ENCODE measurements at places on chromosomes 4 and X. TPM values are rescaled to one million over a fixed set of nuclear protein-coding genes. Genes with fewer than 3 reads are reported as not detected.
A peak's percentile ranks its signal among the peaks of the same experiment; 100 is the strongest.

DNA sequence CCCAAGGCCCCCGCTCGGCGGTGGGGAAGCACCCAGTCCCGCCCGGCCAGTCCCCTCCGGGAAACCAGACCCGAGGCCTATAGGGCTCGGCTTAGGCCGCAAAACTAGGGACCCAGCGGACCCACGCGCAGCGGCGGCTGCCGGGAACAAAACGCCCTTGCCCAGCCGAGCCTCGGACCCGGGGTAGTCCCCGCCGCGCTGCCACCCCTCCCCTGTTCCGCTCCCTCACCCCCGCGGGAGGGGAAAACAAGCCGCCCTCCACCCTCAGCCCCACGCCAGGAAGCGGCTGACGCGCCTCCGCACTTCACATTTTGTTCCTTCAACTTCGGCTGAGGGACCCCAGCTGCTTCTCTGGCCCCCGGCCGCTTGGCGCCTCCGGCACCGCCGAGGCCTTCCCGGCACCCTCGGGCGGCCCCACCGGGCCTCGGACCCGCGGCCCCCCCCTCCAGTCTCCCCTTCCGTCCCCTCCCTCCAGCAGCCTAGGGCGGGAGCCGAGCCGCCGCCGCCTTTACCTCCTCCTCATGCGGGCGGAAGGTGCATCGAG is 694 bp downstream of the PDS5A start:
- peak; percentile 20 for DNase-seq

DNA sequence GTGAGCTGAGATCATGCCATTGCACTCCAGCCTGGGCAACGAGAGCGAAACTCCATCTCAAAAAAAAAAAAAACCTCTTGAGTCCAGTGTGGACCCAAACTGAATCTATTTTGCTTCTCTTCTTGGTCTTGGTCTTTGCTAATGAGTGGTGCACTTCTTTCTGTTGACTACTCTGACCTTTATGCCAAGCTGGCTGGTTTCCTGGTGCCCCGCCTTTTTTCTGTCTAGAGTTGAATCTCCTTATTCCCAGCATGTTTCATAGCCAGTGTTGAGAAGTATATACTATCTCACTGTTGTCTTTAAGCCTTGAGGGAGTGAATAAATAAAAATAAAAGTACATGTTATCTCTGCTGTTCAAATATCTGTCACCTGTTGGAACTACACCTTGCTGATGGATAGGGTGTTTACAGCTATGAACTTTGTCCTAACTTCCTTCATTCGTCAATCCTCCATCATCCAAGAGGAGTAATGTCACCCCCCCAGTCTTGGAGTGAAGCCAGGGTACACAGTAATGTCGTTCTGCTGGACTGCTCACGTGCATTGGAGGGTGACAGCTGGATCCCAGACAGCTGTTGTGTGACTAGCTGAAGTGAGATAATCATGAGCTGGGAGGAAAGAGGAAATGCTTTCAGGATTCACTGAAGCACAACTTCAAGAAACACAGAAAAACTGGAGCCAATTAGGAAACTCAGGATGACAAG is 99.3 kb upstream of the PRKG2 start:
- peak; percentile 96 for DNase-seq

GRCh38 chr4:7173841-7174449 is 18.4 kb upstream of the SORCS2 start:
- no peak for DNase-seq

DNA sequence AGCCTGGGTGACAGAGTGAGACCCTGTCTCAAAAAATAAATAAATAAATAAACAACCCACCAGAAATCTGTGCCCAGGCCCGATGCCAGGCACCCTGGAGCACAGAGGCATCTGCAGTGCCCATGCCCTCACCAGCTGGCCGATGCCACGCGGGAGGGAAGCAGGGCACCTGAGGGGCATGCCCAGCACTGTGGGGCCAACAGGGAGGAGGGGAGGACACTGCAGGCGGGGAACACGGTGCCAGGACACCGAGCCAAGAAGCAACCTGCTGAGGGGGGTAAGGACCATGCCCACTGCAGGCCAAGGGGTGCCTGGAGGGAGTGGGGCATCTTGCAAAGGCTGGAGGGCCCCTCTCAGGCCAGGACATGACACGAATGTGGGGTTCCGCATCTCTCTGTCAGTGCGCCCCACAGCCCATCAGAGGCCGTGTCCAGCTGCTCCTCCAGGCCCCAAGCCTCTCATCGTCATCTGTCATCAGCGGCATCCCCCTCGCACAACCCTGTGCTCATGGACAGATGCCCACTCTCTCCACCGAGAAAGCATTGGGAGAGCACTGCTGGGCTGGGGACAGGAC is 13.3 kb upstream of the DUSP9 start:
- DNase-seq = no peak

- DNase-seq = no peak
Observed at GRCh38 chrX:43176686-43177085, 398.7 kb upstream of the PPP1R2C start.

DNA sequence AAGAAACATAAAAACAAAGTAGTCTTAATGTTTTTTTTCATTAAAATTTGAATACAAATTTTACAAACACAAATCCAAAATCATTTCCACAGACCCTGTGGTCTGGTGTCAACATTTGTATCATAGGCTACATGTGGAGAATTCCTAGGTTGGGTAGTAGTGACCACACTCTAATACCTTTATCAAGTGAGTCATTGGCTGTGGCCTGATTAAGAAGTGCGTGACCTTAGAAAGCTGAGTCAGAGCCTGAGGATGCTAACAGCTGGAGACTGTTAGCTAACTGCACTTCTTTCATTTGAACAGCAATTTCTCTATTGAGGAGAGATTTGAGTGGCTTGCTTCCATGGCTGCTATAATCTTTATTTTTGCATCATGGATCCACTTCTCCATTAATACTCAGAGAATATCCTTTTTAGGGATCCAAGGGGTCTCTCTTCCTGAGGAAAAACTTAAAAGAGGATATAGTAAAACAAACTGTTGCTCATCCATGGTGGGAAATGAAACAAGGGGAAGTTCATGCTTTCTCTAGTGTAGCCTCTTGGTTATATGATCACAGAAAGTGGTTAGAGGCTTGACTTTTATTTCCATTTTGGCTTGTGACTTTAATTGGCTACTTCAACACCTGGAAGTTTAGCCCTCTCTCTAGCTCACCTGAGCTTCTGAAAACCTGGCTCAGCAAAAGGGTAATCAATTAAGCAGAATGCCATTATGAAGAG is 335.8 kb downstream of the PABPC4L start:
- DNase-seq = peak; percentile 99

GRCh38 chr4:70691661-70692060 is 3.3 kb downstream of the UTP3 start:
- no peak for DNase-seq

TMSB15C gene
- 4.7 TPM for total RNA-seq

ZNF280C gene
- 6.2 TPM for total RNA-seq

GRCh38 chr4:173991316-173991715 is 292.2 kb downstream of the FBXO8 start:
- DNase-seq = no peak

SASH3 gene
- not detected for total RNA-seq

GRCh38 chr4:155629956-155630355 is 36.7 kb upstream of the GUCY1A1 start:
- DNase-seq = no peak

DNA sequence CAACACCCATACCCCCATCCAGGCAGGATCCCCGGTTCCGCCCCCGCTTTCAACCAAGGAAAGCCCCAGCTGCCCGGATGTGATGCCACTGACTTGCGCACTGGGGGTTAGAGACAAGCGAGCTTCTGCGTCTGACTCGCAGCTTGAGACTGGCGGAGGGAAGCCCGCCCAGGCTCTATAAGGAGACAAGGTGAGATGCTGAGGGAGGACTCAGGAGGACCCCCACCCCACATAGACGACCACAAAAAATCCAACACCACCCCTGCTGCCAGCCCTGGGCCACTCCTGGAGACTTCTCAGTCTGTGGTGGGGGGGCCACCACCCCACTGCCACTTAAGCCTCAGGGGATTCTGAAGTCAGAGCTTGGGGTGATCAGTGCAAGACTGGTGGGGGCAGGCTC is at the start of gene MAGEA4:
TSS of gene MAGEA4 (plus strand) at position 110 of the 400 bp plus-strand sequence. CDS start 10,776 bp downstream, outside the sequence.
- no peak for DNase-seq

DNA sequence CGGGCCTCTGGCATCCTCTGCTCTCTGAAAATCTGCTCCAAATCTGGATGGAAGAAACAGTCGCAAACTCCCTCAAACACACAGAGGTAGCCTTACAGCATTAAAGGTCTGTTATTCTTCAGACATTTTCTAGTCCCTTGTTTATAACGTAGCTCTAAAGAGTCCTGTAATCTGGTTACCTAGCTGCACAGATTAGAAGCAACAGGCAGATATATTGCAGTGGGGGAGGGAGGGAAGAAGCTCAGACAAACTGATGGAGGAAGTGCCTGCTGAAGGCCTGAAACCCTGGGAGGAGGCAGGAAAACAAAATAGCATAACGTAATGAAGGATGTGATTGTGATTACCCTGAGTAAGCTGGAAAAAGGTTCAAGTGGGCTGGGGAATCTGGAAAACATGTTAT is 39.4 kb downstream of the ZCCHC12 start:
- no peak for DNase-seq

ASMT gene
- total RNA-seq = not detected

NHS gene
- 0.23 TPM for total RNA-seq

AWAT2 gene
- total RNA-seq = not detected

GLUD2 gene
- total RNA-seq = 0.34 TPM

- no peak for DNase-seq
Observed at GRCh38 chrX:148555571-148556243, 55.3 kb downstream of the AFF2 start.

DNA sequence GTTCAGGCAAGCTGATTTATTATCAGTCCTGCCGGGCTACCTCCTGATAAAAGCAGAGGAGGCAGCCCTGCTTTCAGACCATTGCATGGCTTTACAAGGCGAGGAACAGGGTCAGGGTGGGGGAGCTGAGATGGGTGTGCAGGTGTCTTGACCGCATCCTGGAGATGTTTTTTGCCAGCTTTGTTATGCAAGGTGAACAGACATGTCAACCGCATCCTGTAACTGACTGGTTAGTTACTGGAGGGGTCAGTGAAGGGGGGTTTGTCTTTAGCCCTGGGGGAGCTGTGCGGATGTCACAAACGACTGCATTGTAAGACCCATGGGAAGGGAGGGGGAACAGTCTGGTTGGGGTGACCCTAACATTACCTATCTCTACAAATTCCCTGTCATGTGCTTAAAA is 10.0 kb downstream of the ADAM29 start:
- no peak for DNase-seq

CPE gene
- total RNA-seq = 2.3 TPM

CHM gene
- 20.4 TPM for total RNA-seq

DNA sequence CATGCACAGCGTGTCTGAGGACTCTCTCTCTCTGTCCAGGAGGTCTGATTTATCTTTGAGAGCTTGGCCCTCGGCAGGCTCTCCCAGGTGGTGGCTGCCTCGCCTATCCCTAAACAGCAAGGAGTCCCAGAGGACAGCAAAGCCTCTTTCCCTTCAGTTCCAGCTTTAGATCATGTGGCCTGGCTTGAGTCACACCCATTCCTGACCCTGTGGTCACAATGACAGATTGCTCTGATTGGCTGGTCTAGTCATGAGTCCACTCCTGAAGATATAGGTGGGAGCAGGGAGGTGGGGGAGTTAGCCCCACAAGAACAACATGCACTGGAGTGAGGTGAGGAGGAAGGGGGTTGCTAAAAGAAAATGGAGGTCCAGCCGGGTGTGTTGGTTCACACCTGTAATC is 12.1 kb upstream of the PORCN start:
- DNase-seq = peak; percentile 45

DNA sequence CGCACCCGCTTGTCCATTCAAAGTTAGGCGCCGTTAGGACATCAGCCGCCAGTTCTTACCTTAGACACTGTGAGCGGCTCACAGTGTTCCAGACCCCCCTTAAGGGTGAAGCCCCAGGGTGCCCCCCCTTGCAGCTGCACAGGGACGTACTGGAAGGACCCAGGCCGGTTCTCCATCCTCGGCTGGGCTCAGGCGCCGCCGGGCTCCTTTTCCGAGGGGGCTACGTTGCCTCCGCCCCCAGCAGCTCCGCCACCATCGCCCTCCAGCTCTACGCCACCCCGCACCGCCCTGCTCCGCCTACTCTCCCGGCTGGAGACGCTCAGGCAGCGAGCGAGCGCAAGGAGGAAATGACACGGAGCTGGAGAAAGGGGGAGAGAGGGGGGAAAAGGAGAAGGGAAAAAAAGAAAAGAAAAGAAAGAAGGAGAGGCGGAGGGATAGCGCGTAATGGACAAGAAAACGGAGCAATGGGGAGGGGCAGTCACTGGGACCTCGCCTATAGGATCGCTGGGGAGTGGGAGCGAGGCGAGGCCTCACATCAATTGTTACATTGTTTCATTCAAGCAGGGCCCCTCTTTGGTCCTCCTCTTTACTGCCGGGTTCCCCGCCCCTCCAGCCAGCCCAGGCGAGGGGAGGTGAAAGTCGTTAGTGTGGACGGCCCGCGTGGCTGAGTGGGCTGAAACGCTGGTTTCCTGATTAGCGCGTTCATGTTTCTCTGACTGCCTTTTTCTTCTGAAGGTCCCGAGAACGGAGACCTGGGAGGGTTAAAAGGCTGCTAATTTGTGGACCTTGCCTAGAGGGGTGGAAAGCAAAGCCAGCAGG is at the start of gene SHROOM4:
TSS of gene SHROOM4 (minus strand) at position 352 of the 819 bp plus-strand sequence. CDS start at position 176, 176 bp downstream.
- no peak for DNase-seq

ARAP2 gene
- not detected for total RNA-seq

DNA sequence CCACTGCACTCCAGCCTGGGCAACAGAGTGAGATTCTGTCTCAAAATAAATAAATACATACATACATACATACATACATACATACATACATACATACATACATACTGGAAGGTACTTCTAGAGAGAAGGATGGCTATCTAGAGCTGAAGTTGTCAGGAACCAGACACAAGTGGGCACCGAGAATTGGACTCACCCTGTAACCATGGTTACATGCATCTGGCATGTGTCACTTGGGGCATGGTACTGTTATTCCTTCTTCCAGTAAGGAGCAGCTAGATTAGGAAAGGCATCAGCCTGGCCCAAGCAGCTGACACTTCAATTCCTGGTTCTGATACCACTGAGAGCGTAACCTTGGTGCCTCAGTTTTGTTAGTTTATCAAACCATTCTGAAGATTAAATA is 127.1 kb downstream of the SH3KBP1 start:
- DNase-seq = peak; percentile 19

GPR34 gene
- not detected for total RNA-seq

- peak; percentile 24 for DNase-seq
Observed at GRCh38 chr4:159185591-159186023, 82.7 kb downstream of the RAPGEF2 start.

GRCh38 chr4:110635163-110635865 is 12.4 kb upstream of the PITX2 start:
- no peak for DNase-seq

COL25A1 gene
- total RNA-seq = 23.0 TPM

- no peak for DNase-seq
Observed at GRCh38 chrX:24648495-24648894, 1.3 kb upstream of the PCYT1B start.

GRCh38 chr4:76447393-76447851 is 12.4 kb downstream of the SHROOM3 start:
- DNase-seq = no peak
